ENCODE measurements at places on chromosomes 6 and 20. TPM values are rescaled to one million over a fixed set of nuclear protein-coding genes. Genes with fewer than 3 reads are reported as not detected.

Gene TIAM2
- total RNA-seq: 3.7 TPM

Gene C6orf58
- total RNA-seq: not detected

Gene HAO1
- total RNA-seq: not detected

Gene NFATC2
- total RNA-seq: 9.2 TPM

Gene CCR6
- total RNA-seq: 0.14 TPM

Gene SLC2A4RG
- total RNA-seq: 86.9 TPM

Gene RAET1G
- 7.7 TPM for total RNA-seq

Gene TTLL9
- total RNA-seq: not detected

Gene LY6G6D
- total RNA-seq: not detected

Gene SLPI
- total RNA-seq: 9.0 TPM

Gene IRF4
- 0.34 TPM for total RNA-seq

Gene HLA-DPB1
- total RNA-seq: not detected

Gene SMLR1
- total RNA-seq: not detected

Gene AKAP7
- total RNA-seq: 3.1 TPM

Gene NUS1
- 27.0 TPM for total RNA-seq

Gene HLA-DOA
- not detected for total RNA-seq

Gene SLC32A1
- not detected for total RNA-seq

Gene GCNT2
- 6.4 TPM for total RNA-seq

Gene MAP3K5
- 2.3 TPM for total RNA-seq

Gene GHRH
- total RNA-seq: not detected

Gene UBE2V1
- total RNA-seq: 111 TPM

Gene DEFB126
- not detected for total RNA-seq

Gene PARD6B
- 2.2 TPM for total RNA-seq

Gene GSTA3
- total RNA-seq: not detected

Gene EPHA7
- total RNA-seq: 0.04 TPM

Gene SLC22A3
- total RNA-seq: 44.9 TPM

Gene KPNA5
- 0.76 TPM for total RNA-seq

Gene KCNQ2
- 0.57 TPM for total RNA-seq

Gene PNLDC1
- total RNA-seq: not detected

Gene DEFB124
- total RNA-seq: not detected

Gene ZHX3
- 4.9 TPM for total RNA-seq

Gene KATNA1
- total RNA-seq: 9.3 TPM

Gene SPATA2
- 8.8 TPM for total RNA-seq

Gene ANGPT4
- total RNA-seq: not detected

Gene SLC22A1
- 1.7 TPM for total RNA-seq

Gene COL9A3
- total RNA-seq: 0.49 TPM

Gene MDC1
- 17.5 TPM for total RNA-seq

Gene SLC24A3
- total RNA-seq: not detected

All from A549 treated with ZK216348 at 1 μM for 4 hours (cell line).